Suppressor macrophage treated with lipopolysaccharide for 1 hour (primary cell): ENCODE measurements at places on chromosomes 13 and 19.

DNA sequence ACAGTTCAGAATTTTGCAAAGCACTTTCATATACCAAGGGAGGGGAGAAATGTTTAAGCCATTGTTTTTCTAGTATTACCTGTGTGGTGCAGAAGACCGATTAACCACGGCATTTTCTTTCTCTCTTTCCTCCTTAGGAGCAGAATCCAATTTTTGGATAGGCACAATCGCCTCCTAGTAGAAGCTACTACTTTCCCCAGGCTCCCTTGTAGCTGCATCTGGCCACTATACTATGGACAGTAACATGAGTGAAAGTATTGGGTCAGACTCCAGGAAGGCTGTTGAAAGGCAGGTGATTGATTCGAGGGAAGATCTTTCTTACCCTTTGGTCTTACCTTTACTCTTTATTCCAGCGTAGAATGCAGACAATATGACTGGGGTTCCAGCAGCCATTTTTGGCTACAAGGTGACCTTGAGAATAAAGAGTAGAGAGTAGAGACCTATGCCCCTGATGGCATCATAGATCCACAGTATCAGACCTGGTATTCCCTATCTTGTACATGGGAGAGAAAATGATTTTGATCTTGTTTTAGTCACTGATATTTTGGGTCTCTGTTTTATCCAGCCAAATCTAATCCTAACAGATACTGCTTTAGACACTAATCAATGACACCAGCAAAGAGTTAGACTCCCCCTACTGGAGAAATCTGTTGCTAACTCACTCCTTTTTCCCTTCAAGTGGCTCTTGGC, 77.0 kb downstream of the LRRC63 start:
- DNase-seq = peak; percentile 82

DNA sequence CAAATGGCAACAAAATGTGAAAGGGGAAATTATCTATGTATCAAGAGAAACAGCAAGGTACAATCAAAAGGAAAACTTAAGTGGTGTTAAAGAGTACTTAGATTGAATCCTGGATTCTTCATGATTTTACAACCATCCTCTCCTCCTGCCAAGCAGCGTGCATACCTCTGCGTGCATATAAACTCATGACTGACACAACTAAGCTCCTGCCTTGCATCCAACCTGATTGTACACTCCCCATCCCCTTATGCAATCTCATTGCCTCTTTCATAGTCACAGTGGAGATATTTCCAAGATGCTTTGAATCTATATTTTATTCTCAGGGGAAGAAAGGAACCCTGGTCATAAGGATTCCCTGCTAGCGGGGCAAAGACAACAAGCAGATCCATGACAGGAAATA, 499.9 kb downstream of the KCTD12 start:
- no peak for DNase-seq

DNA sequence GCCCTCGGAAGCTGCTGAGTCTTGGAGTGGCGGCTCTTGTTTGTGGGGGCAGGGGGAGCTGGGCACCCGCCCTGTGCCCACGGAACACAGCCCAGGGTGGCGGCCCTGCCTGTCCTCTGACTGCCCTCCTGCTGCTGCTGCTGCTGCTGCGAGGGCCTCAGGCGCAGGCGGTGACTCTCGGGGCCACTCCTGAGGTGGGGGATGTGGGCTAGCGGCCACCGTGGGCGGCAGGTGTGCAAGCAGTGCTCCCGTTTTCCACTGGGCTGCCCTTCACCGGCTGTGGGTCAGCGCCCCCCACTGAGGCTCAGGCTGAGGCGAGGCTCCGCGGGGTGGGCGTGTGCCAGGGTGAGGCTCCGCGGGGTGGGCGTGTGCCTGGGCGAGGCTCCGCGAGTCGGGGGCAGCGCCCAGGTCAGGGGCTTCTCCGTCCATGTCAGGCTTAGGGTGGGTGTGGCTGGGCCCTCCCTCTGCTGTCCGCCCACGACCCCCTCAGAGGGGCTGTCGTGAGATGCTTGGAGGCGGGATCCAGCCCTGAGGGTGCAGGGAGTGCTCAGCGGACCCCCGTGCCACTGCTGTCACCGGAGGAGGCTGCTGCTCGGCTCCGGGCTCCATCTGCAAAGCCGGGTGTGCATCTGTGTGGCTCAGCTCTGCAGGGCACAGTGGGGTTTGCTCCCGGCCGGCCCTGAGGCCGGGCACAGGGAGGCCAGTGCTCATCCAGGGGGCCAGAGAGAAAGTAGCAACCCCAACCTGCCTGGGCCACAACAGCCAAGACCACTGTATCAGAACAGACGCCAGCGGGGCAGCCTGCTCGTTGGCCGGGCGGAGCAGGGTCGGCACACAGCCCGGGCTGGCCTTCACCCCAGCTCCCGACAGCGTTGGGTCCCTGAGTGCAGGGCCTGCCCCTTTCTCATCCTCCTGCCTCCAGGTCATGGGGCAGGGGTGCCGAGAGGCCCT, 14.5 kb downstream of the CSNK1G2 start:
- no peak for DNase-seq

DNA sequence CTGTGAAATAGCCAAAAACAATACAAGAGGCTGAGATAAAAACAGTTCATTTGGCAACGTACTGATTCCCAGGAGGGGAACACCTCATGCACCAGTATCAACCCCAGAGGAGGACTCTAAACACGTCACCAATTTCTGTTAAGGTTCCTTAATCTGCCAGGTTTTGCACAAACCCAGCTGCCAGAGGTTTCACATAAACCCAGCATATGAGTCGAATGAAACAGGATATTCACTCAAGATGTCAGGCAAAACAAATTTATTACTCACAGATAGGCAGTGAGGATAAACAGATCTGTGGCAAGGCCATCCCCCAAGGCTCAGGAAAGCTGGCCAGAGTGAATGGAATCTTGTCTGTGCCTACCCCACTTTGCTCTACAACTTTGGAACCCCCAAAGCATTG, 210.9 kb downstream of the GPC5 start:
- no peak for DNase-seq

DNA sequence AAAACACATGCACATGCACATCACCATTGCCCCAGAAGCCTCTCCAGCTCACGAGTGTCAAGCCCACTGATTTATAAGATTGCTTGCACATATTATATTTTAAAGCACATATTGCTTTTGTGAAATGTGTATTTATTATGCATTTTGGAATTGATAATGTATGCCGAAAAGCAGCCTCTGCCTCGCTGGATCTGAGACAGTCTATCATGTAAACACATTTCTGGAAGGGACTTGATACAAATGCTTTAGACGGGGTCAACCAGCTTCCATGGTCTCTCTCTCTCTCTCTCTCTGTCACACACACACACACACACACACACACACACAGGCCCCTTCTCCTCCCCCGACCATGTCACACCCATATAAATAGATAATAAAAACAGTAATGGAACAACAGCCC, 203.8 kb downstream of the TUBA3C start:
- DNase-seq = no peak

- DNase-seq = no peak
Observed at GRCh38 chr13:76820759-76821158, 65.4 kb downstream of the KCTD12 start.

DNA sequence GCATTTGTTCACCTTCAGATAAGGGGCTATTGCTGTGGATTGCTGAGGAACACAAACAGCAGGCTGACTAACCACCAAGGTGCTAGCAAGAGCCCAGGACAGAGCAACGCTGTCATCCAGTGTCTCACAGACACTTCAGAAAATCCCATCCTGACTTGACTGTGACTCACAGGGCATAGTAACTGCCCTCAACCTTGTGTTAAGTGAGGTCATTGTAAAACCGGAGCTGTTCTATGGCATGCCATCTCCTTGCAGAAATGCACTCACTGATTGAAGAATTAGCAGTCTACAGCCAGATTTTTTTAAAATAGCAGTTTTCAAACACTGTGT, 51.1 kb downstream of the TNFRSF19 start:
- DNase-seq = peak; percentile 71

GRCh38 chr19:2423071-2423914, 4.1 kb downstream of the TIMM13 start:
- DNase-seq = no peak

GRCh38 chr13:93466502-93467036, 240.0 kb downstream of the GPC6 start:
- no peak for DNase-seq
